ENCODE measurements at places on chromosomes 11 and 22.

DNA sequence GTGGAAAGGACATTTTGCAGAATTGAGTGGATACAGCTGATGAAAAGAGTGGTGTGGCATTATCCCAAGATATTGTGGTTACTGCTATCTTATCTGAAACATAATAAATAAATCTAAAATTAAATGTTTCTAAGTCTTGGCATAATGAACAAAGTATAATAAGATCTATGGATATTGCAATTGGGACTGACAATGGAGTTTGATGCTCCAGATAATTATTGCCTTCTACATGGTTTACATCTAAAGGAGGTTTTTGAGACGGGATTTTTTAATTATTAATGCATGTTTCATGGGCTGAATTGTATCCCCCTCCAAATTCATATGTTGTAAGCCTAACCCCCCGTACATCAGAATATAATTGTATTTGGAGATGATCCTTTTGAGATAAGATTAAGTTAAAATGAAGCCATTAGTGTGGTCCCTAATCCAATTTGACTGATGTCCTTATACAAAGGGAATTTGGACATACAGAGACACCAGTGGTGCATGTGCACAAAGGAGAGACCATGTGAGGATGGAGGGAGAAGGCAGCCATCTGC lies 198.5 kb downstream of the MSANTD4 start:
- DNase-seq = no peak

DNA sequence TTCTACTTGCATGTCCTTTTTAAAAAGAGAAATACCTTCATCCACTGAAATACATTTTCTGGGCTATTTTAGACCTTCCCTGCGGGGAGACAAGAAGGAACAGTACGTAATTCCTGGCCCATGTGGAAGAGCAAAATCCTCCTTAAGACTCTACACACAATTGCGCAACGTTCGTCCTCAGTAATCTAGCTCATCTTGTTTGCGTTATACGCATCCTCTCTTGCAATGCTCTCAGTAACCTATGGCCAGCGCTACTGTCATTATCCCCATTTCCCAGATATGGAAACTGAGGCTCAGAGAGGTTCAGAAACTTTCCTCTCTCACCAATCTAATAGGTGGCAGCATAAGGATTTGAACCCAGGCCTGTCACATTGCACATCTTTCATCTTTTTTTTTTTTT lies 54.6 kb downstream of the RPUSD4 start:
- DNase-seq = no peak

- DNase-seq = no peak
Observed at GRCh38 chr11:119406005-119406404, 17.0 kb downstream of the THY1 start.

- no peak for DNase-seq
Observed at GRCh38 chr11:27386181-27386845, 23.3 kb upstream of the CCDC34 start.

DNA sequence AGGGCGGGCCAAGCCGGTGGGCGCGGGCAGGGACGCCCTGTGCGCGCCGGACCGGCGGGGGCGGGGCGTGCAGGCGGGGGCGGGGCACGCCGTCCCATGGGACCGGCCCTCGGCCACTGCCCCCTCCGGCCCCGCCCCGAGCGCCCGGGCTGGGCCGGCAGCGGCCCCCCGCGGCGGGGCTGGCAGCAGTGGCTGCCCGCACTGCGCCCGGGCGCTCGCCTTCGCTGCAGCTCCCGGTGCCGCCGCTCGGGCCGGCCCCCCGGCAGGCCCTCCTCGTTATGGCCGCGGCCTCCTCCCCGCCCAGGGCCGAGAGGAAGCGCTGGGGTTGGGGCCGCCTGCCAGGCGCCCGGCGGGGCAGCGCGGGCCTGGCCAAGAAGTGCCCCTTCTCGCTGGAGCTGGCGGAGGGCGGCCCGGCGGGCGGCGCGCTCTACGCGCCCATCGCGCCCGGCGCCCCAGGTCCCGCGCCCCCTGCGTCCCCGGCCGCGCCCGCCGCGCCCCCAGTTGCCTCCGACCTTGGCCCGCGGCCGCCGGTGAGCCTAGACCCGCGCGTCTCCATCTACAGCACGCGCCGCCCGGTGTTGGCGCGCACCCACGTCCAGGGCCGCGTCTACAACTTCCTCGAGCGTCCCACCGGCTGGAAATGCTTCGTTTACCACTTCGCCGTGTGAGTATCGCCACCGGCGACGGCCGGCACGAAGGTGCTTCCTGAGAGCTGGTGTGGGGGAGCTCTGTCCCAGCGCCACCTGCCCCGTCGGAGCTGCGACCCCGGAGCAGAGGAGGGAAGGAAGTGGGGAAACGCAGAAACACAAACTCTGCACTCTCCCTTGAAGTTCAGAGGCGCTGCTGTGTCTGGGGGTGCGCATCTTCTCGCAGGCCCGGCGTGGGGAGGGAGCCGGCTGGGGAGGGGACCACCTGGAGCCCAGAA lies at the start of gene KCNQ1:
Gene KCNQ1 (plus strand): TSS at position 188 of the 925 bp plus-strand sequence. CDS start 91 bp downstream, at position 279.
- DNase-seq = no peak

- DNase-seq = no peak
Observed at GRCh38 chr11:22734628-22735345, 68.4 kb downstream of the GAS2 start.

DNA sequence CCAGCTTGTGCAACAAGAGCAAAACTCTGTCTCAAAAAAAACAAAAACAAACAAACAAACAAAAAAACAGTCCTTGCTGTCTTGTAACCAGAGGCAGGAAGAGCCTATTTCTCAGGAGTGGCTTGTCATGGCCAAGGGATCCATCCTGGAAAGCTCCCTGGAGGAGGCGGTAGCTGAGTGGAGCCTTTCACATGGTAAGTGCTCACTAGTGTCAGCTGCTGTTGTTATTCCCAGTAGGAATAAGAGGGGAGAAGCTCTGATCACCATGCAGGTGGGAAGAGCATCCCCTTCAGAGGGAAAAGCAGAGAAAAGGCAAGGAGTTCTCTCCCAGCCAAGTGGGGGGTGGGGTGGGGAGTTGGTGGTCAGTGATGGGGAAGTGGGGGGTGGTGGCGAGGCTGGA lies 54.6 kb upstream of the WNT7B start:
- no peak for DNase-seq

GRCh38 chr22:36369922-36370791 lies 17.6 kb downstream of the MYH9 start:
- DNase-seq = peak; percentile 7

DNA sequence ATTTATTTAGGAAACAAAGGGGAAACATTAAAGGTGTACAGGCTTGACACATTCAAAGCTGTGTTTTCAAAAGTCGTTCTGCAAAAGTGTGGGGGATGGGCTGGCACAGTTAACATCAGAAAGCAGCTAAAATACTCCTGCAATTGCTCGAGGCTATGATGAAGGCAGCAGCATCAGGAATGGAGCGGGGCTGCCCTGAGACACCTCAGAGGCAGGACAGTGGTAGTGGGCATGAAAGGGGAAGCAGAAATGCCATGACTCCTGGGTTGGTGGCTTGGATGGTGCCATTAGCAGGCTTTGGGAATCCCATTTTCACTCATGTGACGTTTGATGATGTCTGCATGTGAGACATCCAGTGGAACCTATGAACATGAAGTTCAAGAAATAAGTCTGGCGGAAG lies 646 bp downstream of the NCAPD3 start:
- no peak for DNase-seq

DNA sequence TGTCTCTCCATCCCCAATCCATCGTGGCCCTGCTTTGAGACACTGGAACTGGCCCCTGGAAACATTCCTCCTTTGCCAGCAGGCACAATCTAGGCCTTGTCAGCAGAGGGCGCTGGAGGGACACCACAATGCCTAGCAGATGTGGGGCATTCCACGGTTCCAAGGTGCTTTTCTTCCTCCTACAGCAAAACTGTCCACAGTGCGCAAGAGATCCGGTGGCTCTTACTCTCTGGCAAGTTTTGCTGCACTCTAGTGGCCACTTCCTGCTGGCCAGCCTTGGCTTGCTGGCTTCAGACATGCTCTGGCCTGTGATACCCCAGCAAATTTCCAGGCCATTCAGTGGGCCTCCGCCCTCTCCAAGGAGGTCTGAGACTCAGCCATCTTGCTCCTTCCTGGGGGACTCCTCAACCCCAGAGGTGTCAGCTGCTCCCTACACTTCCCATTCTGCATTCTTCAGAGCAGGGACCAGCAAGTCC lies 17.1 kb upstream of the RBM4B start:
- peak; percentile 57 for DNase-seq

DNA sequence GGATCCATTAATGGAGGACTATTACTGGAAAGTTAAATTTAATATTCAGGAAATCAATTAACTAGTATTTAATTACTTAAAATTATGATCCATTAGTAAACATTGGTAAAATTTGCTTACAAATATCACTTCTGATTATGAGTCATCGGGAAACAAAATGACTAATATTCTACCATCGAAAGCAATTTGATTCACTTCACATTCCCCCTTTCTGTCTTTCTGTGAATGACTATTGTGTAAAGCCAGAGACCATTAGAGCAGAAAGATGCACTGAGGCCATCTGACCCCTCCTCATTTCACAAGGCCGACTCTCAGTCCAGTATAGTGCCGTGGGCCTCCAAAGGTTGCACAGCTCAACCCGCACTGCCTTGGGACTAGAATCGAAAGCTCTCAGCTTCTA lies 619.0 kb downstream of the OPCML start:
- DNase-seq = no peak

- DNase-seq = no peak
Observed at GRCh38 chr22:49481659-49482399, 345.8 kb downstream of the BRD1 start.

DNA sequence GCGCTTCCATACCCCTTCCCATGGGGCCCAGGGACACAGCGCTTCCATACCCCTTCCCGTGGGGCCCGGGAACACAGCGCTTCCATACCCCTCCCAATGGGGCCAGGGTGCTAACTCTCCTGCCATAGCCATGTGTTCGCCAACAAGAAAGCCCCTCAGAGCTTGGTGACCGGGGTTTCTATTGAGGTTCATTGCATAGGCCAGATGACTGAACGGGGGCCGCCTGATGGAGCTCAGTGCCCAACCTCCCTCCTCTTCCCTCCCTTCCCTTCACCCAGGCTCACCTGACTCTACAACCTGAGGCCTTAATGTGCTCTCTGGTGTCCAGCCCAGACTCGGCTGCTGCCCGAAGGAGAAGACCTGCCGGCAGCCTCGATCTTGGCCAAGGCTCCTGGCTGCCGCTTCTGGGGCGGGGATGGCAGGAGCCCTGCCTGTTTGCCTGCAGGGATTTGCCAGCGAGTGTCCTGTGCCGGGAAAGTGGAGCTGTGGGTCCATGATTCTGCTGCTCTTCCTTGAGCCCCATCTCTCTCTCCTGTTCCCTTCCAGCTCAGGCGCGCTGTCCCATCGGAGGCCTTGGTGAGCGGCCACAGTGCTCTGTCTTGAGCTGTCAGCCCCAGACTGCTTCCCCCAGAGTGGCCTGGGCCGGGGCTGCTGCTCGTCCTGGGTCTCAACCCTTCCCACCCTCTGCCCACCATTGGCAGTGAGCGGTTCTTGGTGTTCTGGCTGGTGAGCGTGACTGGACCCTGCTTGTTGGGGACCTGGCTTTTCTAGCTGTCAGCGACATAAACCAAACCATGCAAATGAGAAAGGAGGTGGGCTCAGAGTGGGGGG lies 267.0 kb downstream of the TBC1D22A start:
- DNase-seq = no peak

- DNase-seq = no peak
Observed at GRCh38 chr11:122156940-122157382, 40.9 kb upstream of the BLID start.

DNA sequence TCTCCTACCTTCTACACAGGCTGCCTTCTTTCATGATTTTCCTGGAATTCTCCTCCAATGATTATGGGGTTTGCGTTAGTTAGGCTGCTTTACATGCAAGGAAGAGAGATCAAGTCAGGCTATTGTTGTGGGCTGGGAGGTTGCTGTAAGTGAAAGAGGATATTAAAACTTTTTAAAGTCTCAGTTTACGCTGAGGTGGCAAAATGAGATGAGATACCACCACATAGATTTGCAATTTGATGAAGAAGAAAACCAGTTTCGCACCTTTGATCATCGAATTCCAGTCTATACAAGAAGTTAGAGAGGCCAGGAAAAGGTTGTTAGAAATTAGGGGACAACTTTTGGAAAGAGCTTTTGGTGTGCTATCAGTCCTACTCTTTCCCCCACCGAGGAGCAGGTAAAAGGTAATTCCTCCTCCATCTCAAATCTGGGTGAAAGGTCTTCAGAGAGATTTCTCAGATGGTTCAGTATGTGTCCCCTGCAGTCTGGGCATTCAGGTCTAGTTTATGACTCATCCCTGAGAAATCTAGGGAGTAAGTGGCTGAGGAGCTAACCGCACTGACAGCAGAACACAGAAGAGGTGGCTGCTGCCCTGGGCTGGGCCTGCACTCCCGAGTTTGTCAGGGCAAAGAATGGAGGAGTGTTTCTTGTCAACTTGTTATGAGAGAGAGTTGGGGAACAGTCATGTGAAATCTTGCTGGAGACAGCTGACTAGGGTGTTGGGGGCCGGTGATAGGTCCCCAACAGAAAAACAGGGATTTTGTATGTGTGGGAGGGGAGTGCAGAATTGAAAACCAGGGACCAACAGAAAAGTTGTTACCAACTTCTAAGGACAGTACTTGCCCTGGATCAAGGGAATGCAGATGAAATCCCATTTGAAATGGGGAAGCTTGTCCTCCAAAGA lies 34.7 kb downstream of the CCDC83 start:
- no peak for DNase-seq

- no peak for DNase-seq
Observed at GRCh38 chr11:68099057-68099456, 22.1 kb downstream of the CHKA start.

DNA sequence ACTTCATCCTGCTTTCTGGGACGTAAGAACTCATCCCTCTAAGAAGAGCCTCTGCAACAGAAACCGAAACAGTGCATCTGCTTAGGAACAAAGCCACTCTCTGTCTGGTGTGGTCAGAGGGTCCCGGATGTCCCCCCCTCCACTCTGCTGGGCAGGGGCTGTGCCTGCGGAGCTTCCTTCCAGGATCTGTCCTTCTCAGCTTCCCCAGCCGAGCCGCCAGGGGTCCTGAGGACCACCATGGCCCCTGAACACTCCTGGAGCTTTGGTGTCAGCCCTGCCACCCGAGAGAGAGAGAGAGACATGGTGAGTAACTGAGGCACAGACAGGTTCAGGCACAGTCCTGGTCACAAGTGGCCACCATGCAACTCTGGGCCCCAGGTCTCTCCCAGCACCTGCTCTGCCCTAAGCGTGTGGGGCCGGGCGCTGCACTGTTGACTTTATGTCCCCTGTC lies 24.4 kb upstream of the MGAT3 start:
- DNase-seq = no peak
